EL (cell line): ENCODE measurements at places on chromosomes 1 and 21.
A peak's percentile ranks its signal among the peaks of the same experiment; 100 is the strongest.

- no peak for DNase-seq
Measured at GRCh38 chr1:207402744-207403143, 51.4 kb upstream of the CR2 start.

GRCh38 chr1:232880354-232880753, 70.1 kb upstream of the NTPCR start:
- DNase-seq: peak; percentile 18

DNA sequence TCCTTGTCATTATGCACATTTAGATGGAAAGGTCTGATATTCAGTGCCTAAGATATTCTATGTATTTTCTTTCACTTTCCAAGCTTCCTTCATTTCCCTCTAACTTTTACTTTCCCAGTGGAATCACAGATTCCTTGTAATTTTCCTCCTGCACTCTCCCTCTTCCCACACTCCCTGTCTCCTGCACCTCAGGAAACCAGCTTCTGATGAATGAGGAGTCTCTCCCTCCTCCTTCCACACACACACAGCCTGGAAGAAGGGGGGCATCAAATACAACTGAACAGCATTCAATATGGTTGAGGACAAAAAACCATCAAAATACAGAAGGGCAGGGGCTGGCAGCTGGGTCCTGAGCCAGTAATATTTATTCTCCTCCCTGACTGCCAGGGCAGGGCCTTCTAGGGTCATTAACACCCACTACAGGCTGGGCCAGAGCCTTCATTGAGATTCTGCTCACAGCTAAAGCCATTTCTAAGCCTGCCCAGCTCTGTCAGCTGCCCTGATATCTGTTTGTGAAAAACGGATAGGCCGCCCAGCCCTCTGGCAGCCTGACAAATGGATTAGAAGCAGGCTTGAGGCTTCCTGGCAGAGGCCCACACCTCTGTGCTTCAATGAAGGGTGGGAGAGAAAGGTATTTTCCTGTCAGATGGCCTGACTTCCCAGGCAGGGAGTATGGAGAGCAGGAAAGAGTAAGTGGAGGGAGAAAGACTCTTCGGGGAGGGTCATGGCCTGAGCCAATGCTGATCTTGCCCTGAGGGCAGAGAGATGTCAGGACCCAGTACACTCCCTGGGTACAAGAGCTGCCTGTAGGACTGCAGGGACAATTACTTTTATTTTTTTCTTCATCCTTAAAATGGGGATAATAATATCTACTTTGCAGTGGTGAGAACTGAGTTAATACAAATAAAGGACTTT, 138.9 kb upstream of the SPATA6 start:
- DNase-seq: no peak

- peak; percentile 72 for DNase-seq
Measured at GRCh38 chr1:8456308-8456912, 138.5 kb downstream of the SLC45A1 start.

DNA sequence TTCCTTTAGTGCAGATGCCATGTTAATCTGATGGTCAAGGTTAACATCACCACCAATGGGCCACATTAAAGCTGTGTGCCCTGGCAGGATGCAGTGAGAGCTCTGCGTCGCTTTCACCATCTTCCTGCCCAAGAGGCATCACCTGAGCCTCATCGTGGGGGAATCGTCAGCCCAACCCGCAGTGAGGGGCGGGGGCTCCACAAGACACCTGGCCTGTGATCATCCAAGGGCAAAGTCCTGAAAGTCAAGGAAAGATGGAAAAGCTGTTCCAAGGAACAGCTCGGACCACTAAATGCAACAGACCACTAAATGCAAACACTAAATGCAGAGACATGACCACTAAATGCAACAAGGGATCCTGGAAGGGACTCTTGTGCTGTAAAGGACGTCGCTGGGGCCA, 49.9 kb downstream of the WDR4 start:
- no peak for DNase-seq

DNA sequence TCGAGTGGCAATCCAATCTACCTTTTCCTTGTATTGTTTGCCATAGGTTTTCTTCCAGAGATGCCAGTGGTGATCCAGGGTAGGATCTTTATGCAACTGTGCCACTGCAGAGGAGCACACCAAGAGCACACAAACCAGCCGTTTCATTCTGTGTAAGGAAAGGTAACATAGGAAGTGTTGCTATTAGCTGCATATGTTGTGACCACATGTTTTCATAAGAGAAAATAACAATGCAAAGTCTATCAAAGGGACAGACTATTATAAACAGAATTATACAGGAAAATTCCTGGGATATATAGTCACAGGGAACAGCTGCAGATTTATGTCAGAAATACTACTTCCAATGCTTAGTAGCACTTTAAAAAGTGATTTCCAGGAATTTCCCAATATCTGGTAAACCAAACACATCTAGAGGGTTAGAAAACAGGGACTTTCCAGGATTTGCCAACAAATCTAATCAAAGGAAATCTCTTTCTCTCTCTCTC, 919 bp downstream of the CTSS start:
- DNase-seq: peak; percentile 87

GRCh38 chr1:181392613-181393220, 90.6 kb upstream of the CACNA1E start:
- DNase-seq: no peak

GRCh38 chr1:160108888-160109662, 6.5 kb upstream of the ATP1A2 start:
- DNase-seq: peak; percentile 67

DNA sequence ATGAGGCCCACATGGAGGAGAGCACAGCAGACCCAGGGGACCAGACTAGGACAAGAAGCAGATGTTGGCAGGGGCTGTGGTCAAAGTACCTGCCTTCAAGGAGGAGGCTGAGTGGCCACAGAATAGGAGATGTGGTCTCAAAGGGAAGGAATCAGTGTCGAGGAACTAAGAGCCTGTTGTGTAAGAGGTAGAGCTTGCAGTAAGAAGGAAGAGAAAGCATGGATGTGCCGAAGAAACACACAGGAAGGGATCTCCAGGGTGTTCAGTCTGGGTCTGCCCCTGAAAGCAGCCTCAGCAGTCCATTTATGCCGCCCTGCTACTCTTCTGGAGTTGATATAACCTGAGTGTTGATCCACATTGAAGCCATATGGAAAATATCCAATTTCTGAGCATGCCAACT, 83.9 kb downstream of the NID1 start:
- DNase-seq: no peak

GRCh38 chr1:64933296-64934070, 32.9 kb downstream of the JAK1 start:
- peak; percentile 90 for DNase-seq

GRCh38 chr1:30875916-30876315, 32.6 kb downstream of the SDC3 start:
- no peak for DNase-seq

DNA sequence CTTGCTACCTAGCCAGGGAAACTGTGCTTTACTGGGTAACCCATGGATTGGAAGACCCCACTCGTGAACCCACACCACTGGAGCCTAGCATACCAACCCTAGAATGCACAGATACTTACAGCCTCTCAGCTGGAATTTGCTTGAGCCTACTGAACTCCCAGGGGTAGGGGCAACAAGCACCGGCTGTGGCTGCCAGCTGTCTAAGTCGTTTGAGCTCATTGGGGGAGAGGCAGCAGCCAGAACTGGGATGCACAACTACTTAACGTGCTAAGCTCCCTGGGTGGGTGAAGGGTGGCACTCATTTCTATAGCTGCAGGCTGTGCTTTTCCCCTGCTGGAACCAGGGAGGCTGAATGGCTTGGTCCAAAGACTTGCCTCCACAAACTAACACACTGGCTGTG, 212.4 kb downstream of the ZNF648 start:
- DNase-seq: no peak

DNA sequence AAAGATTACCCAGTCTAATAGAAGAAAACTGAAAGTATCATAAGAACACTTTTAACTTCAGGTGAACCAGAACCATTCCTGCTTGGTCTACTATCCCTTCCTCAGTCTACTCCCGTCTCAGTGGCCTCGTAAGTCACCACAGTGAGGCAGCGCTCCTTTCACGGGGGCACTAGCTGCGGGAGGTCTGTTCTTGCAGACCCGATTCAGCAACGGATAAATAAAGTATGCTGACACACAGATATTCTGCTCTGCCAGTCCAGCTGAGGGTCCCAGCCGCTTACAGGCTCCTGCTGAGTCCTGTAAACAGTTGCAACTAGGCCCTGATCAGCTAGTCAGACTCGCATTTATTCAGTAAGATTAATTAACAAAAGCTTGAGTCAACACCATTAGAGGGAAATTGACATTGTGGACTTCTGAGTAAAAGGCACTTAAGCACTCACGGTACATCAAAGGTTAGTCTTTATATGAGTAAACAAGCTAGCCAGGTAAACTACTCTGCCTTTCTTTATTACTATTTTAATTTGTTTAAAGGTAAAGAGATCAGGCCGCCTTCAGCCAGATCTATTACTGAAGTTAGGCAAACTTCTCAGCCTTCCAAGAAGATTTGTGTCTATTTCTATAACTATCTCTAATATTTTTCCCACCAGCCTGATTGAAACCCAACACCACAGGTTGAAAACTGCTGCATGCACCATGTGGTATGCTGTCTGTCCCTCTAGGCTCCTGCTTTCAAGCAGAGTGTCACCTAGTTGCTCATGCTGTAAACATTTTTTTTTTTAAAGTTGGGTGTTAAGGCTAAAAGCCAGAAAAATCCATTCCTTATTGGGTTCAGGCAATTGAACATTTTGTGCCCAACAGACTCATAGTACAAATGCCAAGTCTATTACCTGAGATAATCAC, 87.7 kb downstream of the INTS7 start:
- no peak for DNase-seq

DNA sequence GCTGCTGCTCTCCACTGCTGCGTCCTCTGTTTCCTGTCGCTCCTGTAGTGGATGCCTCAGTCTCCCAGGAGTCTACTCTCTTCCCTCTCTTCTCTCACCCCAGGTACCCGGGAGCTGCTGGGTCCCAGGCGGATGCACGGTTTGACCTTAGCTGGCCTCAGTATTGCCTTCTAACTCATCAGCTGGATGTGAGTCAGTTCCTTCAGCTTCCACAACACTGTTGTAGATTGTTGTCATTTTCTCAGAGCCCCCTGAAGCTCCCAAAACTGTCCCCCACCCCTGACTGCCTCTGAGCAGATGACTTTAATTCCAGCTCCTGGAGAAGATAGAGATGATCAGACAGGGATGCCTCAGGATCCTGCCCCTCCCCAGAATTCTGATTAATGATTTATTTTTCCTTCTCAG, 7.2 kb downstream of the CNIH3 start:
- DNase-seq: peak; percentile 84

- DNase-seq: peak; percentile 23
Measured at GRCh38 chr1:46653405-46653958, 14.7 kb downstream of the ATPAF1 start.

GRCh38 chr1:213698092-213698702, 289.6 kb upstream of the PROX1 start:
- no peak for DNase-seq

DNA sequence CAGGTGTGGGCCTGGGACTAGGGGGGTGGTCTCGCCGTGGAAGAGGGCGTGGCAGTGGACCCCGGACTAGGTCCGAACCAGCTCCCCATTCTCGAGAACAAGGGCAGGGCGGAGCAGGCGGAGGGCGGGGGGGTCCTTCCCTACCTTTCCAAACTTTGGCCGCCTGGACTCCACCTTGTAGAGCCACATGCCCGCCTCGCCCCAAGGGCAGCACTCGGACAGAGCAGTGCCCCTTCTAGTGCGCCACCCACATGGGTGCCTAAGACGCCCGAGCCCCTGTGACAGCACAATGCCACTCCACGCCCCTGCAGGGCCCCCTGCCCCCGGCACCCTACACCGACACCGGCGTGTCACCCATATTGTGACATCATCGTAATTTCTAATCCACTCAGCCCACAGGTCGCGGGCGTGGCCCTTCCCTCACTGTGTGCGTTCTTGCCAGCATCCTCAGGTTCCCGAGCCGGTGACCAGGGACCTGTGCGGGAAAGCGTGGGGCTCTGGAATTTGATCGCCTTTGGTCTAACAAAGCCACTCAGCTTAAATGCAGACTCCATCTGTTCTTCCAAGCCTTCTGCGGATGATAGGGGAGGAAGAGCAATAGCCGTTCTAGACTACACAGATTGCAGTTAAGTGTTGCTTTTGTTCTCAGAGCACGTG, 553 bp upstream of the STMN1 start:
- no peak for DNase-seq

DNA sequence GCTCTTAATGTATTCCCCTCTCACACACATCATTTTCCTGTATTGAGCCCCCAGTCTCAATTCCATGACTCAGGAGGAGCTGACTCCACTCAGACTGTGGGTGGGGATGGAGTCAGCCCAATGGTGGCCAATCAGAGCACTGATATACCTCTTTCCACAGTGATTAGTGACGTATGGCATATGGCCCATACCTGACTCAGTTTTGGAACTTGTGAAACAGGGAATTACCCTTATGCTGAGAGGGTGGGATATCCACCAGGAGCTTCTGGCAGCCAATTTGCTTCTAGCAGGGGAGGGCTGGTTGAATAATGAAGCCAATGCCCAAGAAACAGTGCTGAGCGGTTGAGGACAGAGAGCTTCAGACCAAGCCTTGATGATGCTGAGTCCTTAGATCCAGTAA, 86.4 kb upstream of the SPATA6 start:
- DNase-seq: no peak

DNA sequence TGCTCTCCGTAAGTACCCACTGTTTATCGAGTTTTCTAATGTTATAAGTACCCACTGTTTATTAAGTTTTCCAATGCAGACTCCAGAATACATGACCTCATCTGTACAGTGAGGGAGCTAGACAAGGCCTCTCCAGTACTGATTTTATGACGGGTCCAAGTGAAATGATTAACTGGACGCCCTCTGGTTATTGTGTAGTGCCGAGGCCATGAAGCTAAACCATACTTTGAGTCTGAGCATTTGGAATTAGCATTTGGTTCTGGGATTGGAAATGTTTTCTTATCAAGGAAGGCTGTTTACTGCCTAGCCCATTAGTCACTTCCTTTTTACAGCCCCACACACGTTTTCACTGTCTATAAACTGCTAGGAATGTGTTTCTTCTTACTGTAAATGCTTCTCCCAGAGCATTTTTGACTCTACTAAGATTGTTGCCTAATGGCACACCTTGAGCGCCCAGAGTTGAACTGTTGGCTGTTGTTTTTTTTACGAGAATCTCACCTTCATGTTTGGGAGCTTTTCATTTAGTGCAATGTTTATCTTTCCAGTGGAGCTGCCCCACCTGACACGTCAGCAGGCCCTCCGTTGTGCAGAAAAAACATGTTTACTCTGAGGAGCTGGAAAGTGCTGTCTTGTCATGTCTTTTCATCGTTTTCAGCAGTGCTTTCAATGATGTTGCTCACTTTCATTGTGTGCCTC, 26.9 kb downstream of the SPATA46 start:
- DNase-seq: peak; percentile 89
